Natural killer cell (primary cell): ENCODE measurements at places on chromosomes 12 and 14. TPM values are rescaled to one million over a fixed set of nuclear protein-coding genes. Genes with fewer than 3 reads are reported as not detected.
A peak's percentile ranks its signal among the peaks of the same experiment; 100 is the strongest.

CD163L1 gene
- total RNA-seq = 0.34 TPM

TSHR gene
- 0.80 TPM for total RNA-seq

LTBP2 gene
- total RNA-seq = 3.0 TPM

PRIMA1 gene
- total RNA-seq = not detected

IFNG-AS1 gene
- total RNA-seq = 2.4 TPM

DNA sequence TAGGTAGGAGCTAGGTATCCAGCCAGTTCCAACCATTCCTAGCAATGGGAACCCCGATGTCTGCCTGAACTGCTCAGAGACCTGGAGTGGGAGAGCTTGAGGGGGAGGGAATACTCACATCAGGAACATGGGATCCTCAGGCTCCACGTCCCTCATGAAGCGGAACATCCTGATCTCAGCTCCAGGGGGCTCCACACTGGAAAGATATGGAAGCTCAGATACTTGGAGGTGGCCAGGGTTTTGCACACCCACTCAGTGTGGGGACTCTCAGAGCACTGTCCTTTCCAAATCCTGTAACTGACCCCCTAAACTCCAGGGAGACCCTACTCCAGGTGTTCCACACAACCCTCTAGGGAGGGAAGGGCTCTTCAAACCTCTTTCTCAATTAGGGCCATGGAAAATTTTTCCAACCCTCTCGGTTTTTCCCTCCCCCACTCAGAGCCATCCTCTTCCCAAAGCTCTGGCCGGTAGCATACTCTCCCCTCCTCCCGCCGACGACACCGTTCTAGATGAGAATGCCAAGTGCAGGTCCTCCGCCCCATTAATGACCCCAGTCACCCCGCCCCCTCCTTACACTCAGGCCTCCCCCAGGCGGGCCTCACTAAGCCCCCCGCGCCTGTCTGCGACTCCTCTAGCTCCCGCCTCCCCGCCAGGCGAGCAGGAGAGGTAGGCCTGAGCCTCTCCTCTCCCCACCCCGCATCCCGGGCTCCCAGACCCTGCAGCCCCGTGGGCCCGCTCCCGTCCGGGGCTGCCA is 597 bp downstream of the MLF2 start:
- no peak for DNase-seq
- H3K4me3 ChIP-seq = peak overlapping the region; percentile 78

- no peak for DNase-seq
- H3K36me3 ChIP-seq = no peaks in the 10 kb centered on the region
- H3K4me1 ChIP-seq = no peaks in the 10 kb centered on the region
- no peak overlapping the region for H3K4me3 ChIP-seq
Observed at GRCh38 chr14:94103554-94104150, 6.9 kb upstream of the IFI27 start.

DNA sequence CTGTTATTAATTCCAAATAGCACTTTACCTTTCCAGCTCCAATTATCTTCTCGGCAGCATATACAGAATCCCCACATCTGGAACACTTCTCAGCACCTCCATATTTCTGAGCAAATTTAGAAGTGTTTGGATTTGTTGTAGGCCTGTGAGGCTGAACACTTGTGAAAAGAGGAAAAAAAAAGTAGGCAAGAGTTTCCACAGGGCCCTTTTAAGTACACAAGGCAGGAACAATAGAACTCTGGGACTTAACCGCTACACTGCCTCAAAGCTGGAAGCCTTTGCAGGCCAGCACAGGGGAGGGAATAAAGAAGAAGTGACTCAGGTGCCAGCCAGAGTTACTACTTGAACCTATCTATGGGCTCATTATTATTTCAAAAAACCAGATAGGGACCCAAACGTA is 18.6 kb downstream of the CSRP2 start:
- no peak for DNase-seq
- peaks cover 3% of the 10 kb centered on the region for H3K36me3 ChIP-seq
- H3K27ac ChIP-seq = no peak overlapping the region
- no peak overlapping the region for H3K4me3 ChIP-seq
- no peaks in the 10 kb centered on the region for H3K27me3 ChIP-seq

DNA sequence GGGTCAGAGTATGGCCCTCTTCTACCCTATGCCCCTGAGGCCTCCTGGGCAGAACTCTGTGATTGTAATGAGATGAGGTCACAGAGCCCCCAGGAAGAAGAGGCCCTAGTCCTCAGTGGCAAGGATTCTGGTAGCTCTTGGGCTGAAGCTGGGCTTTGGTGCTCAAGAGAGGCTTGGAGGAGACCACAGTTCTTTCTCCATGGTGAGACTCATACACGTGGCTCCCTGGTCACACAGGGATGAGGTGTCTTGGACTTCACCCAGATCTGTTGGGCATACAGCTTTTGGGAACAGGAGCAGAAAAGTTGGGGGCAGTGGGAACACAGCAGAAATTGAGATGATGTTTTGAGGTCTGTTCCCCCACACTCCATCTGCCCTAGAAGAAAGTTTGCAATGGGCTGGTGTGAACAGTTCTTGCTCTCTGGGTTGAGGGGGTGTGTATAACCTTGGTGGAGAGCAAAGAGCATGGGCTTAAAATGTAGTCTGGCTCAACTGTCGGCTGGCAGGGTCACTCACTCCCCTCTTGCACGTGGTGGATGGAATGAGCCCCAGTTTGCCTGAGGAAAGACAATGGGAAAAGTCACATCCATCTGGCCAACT is at the start of gene KRT86:
Gene KRT86 (plus strand): TSS at position 125 of the 600 bp plus-strand sequence. CDS start 27,272 bp downstream, outside the sequence.
- peaks cover 4% of the 10 kb centered on the region for H3K27me3 ChIP-seq
- no peak within 1 kb of the TSS for H3K4me3 ChIP-seq
- no peak for DNase-seq
- peaks cover 9% of the 10 kb centered on the region for H3K4me1 ChIP-seq

GRCh38 chr14:100871234-100872186 is 32.0 kb downstream of the RTL1 start:
- no peaks in the 10 kb centered on the region for H3K4me1 ChIP-seq
- H3K36me3 ChIP-seq = no peaks in the 10 kb centered on the region
- no peak for DNase-seq

GRCh38 chr14:76698631-76699030 is 62.6 kb upstream of the VASH1 start:
- H3K4me3 ChIP-seq = no peak overlapping the region
- H3K4me1 ChIP-seq = no peaks in the 10 kb centered on the region
- no peak overlapping the region for H3K27ac ChIP-seq
- H3K36me3 ChIP-seq = no peaks in the 10 kb centered on the region
- DNase-seq = no peak

DNA sequence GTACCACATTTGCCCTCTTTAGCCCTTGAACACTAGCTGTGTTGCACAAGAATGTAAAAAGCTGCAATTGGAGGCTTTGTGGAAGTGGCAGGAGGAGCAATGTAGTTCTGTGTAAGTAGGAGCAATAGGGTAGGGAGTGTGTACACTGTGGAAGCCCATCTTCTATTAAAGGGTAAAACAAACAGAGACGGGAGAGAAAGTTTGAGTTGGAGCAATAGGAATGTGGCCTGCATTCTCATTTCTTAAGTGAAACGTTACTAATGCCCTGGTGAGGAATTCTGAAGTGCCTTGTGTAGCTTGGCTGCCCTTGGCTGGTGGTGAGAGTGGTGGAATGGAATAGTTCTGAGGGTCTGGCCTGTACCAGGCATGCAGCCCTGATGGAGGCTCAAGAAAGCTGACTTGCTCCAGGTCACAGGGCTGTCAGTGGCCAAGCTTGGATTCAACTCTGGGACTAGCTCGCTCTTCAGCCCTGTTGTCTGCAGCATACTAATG is 38.8 kb upstream of the ATP23 start:
- peaks cover 29% of the 10 kb centered on the region for H3K4me1 ChIP-seq
- no peak overlapping the region for H3K4me3 ChIP-seq
- H3K27me3 ChIP-seq = no peaks in the 10 kb centered on the region
- DNase-seq = no peak
- no peaks in the 10 kb centered on the region for H3K36me3 ChIP-seq

- DNase-seq = no peak
- no peaks in the 10 kb centered on the region for H3K27me3 ChIP-seq
- no peaks in the 10 kb centered on the region for H3K4me1 ChIP-seq
- H3K27ac ChIP-seq = no peak overlapping the region
- H3K4me3 ChIP-seq = no peak overlapping the region
Observed at GRCh38 chr12:30837595-30837994, 82.8 kb upstream of the CAPRIN2 start.

- no peaks in the 10 kb centered on the region for H3K36me3 ChIP-seq
- DNase-seq = no peak
- no peaks in the 10 kb centered on the region for H3K27me3 ChIP-seq
- no peaks in the 10 kb centered on the region for H3K4me1 ChIP-seq
- H3K4me3 ChIP-seq = no peak overlapping the region
Observed at GRCh38 chr12:131112700-131113290, 159.1 kb downstream of the ADGRD1 start.

GRCh38 chr14:61444215-61444768 is 122.9 kb downstream of the PRKCH start:
- H3K27ac ChIP-seq = peak overlapping the region; percentile 70
- peaks cover 31% of the 10 kb centered on the region for H3K36me3 ChIP-seq
- no peaks in the 10 kb centered on the region for H3K27me3 ChIP-seq
- H3K4me1 ChIP-seq = peaks cover 65% of the 10 kb centered on the region
- H3K4me3 ChIP-seq = no peak overlapping the region
- peak; percentile 85 for DNase-seq

DNA sequence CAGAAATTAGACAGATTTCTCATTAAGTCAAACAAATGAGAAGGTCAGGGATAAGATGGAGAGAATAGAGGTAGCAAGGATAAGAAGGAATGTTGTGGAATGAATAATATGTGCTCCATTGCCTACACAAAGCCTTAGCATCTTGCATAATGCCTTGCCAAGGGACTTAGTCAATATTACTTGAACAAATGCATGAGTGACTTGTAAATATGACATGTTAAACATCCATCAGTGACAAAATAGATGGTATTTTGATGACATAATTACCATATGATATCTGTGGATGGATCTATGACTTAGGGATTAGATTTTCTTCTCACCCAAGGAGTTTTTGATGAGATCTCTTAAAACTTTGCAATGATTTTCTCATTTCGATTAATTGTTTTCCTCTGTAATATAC is 194.1 kb upstream of the RASSF8 start:
- DNase-seq = no peak
- H3K27me3 ChIP-seq = no peaks in the 10 kb centered on the region
- H3K4me1 ChIP-seq = no peaks in the 10 kb centered on the region
- H3K36me3 ChIP-seq = no peaks in the 10 kb centered on the region
- H3K27ac ChIP-seq = no peak overlapping the region
